ENCODE measurements at places on chromosomes 2 and 18.

DNA sequence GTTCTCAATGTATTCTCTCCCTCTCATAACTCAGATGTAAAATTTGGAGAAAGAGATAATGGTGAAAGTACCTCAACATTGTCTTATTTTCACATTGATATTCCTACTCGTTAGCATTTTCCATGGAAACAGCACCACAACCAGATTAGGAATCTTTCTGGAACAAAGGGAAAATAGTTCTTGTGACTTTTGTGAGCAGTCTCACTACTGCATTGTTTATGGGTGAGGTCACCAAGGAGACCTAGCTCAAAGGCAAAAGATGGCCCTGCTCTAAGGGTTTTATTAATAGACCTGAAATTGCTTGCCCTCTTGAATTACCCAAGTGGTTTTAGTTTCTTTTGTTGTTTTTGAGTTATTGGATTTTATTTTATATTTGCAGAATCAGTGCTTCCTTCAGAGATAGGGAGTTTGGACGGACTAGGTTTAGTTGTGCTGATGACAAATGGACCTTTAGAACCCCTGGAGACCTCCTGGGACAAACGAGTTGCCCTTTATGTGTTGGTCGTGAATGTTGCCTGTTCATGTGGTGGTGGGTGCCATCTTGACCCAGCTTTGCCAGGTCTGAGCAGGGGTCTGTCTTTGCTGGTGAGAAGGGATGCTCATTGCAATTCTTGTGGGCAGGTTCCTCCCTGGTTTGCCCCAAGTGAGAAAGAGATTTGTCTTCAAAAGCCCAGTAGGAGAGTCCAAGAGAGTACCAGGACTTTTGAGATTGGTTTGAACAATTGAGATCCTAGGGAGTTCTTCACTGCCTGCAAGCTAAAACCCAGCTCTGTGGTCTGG lies 58.1 kb downstream of the INPP4A start:
- DNase-seq: no peak

DNA sequence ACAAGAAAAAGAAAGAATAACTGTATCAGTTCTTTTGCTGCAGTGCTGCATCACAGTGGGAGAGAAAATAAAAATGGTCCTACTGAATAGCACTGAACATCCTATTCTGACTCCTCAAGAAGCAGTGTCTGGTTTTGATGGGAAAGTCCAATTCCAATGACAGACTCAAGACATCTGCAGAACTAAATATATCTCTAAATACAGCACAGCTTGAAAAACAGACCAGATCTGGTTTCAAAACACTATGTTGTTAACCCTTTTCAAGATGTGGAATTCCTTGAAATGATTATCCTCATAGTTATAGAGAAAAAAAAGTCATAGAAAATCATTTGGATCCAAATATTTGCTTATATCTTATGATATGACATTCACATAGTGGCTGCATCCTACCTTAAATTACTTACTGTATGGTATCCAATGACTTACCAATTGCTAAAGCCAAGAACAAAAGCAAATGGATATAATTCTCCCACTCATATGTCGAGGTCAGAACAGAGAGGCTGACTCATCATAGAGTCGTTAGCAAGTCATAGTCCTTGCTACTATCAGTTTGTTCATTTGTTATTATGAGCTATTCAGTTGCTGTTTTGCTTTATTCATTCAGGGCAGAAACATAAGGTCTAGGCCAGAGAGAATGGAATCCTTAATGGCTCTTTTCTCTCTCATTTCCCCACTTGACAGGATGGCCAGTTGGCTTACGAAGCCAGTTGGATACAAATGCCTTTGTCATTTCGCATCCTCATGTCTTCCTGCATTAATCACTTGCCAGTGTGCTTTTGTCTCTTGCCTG lies 62.5 kb upstream of the ACVR2A start:
- no peak for DNase-seq

- DNase-seq: no peak
Observed at GRCh38 chr2:14700753-14701152, 68.2 kb downstream of the LRATD1 start.

DNA sequence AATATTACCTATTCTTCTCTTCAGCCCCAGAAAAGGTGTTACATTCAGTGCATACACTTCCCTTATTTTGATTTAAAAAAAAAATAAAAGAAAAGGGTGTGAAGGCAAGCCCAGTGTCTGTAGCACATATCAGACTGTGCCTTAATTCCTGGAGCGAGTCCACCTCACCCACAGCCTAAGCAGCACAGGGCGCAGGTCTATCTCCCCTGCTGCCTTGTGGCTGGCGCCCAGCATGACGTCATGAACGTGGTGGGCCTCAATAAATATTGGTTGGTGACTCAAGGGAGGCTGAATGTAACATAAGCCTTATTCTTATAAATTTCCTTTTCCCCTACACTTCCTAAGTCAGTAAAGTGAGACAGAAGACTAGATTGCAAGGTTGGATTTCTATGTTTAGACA lies 26.4 kb downstream of the ST3GAL5 start:
- no peak for DNase-seq

- peak; percentile 42 for DNase-seq
Observed at GRCh38 chr2:30072250-30072842, 74.5 kb upstream of the YPEL5 start.

- no peak for DNase-seq
Observed at GRCh38 chr2:46245869-46246268, 51.3 kb upstream of the EPAS1 start.

DNA sequence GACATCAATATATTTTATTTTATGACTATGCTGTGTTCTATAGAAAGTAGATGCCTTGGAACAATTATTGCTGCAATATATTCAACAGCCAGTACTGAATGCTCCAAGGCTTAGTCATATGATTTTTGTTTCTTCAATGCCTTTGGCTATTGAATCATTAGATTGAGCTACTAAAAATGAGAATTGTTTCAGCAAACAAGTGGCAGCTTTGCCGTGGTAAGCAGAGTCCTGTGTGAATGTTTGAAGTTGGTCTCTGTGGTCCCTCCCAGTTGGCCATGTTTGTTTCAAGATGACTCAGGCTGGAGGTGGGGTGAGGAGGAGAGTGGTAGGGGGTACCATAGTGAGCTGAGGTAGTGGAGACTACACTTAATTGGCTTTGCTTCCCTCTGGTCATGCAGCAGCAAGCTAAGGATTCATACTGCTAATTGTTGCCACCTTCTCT lies 198.6 kb upstream of the EPAS1 start:
- DNase-seq: no peak

DNA sequence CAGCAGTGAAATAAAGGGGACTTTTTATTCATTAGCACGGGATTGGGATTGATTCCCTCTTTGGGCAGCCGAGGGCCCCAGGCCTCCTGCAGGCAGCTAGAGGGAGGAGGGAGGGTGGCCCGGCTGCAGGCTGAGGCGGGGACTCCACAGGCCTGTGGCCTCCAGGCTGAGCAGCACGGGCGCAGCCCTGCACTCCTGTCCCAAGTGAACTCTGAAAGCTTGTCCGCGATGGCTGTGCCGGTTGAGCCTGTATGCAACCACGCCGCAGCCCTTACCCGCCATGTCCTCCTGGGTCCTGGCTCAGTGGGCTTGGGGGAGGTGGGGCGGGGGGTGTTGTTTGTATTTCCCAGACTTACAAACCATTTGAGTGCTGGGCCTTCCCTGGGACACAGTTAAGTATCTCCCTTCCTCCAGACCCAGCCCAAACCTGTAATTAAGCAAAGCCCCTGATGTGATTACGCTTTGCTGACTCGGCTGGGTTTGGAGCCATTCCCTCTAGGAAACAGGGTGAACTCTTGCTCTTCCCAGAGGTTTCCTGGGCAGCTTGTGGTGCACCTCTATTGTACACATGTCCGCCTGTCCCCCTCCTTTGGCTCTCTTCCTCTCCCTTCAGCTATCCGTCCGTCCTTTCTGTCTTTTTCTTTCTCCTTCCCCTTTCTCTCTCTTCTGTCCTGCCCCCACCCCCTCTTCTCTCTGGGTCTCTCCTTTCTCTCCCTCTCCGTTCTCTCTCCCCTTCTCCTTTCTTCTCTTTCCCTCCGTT lies 5.3 kb downstream of the GLI2 start:
- DNase-seq: no peak

DNA sequence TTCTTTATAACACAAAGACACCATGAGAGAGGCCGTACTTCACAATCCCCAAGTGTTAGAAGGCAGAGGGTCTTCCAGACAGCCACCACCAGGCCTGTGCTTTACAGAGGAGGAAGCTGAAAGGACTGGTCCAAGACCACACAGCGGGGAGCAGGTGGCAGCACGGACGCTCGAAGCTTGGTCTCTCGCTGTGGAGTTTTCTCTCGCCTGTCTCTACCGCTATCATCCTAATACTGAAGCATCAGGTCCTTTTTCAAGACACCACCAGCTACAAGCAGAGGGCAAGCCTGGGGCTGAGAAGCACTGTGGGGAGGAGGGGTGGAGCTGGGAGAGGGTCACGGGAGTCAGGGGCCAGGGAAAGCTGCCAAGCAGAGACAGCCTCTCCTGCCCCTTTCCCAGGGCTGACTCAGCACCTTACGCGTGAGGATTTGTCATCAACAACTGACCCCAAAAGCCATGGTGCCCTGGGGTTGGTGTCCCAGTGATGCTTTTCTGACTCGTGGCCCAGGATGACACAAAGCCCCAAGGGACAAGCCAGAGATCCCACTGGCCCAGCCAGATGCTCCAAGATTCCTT lies 31.9 kb upstream of the FOSL2 start:
- DNase-seq: no peak

DNA sequence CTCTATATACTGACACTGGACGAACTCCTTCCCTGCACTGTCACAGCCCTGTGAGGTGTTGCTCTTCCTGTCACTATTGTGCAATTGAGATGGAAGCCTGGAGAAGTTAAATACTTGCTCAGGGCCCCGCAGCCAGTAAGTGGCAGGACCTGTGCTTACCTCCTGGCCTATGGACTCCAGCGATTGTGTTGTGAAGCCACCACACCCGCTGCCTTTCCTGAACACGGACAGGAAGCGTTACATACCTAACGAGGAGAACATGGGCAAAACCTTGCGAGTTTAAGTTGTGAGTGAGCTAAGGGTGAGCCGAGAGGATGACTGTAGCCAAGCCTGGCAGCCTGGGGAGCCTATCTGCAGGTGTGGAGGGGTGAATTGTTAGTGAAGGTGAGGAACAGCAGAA lies 26.1 kb downstream of the RAB31 start:
- DNase-seq: no peak

DNA sequence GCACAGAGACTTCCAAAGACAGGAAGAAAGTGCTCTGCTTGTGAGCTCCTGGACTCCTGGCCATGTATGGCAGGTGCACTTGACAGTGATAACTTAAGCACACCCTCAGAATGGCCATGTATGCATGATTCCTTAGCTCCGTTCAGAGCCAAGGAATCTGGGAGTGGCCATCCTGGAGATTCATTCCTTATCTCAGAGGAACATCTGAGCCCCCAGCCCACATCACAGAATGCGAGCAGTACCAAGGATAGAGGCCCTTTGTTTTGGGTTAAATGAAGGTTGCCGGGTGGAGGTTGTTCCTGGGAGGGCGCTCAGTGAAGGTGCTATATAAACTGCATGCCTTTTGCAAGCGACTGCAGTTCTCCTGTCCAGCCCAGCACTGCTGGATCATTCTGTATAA lies 26.9 kb downstream of the DIPK1C start:
- no peak for DNase-seq

GRCh38 chr18:54950221-54950620 lies 9.0 kb downstream of the CCDC68 start:
- no peak for DNase-seq

- DNase-seq: no peak
Observed at GRCh38 chr2:1739961-1740715, 4.2 kb downstream of the PXDN start.

Data from CD4-positive, alpha-beta T cell (primary cell).